Brain pericyte (primary cell): ENCODE measurements at places on chromosomes 16 and 17.

DNA sequence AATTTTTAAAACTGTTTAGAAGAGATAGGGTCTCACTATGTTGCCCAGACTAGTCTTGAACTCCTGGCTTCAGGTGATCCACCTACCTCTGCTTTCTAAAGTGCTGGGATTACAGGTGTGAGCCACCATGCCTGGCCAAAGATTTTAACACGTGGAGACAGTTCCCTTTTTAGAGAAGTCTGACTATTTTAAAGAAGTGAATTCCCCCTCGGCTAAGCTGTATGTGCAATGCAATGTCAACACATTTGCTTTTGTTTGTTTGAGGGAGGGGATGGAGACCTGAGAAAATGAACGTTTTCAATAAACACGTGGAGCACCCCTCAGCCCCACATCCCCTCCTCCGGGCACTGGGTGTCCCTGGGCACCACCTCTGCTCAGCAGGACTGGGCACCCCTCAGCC lies 14.3 kb upstream of the RNPS1 start:
- DNase-seq = no peak

- no peak for DNase-seq
Measured at GRCh38 chr17:3469529-3469928, 2.1 kb downstream of the SPATA22 start.

DNA sequence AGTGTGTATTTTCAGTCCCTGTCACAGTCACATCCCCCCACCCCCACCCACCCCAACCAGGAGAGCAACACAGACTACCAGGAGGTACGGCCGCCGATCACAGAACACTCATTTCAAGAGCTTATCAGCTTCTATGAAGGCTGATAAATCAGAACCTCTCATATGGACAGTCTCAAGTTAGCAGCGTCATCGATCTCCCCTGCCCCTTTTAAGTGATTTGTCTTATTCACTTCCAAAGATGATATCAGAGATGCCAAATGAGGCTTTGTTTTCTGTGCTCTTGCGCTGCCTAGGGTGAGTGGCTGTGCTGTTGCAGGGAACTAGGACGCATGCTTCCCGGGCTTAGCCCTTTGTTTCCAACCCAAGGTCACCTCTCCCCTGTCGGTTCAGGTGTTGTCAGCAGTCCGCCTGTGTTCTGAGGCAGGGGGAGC lies 26.8 kb upstream of the PMFBP1 start:
- DNase-seq = no peak

DNA sequence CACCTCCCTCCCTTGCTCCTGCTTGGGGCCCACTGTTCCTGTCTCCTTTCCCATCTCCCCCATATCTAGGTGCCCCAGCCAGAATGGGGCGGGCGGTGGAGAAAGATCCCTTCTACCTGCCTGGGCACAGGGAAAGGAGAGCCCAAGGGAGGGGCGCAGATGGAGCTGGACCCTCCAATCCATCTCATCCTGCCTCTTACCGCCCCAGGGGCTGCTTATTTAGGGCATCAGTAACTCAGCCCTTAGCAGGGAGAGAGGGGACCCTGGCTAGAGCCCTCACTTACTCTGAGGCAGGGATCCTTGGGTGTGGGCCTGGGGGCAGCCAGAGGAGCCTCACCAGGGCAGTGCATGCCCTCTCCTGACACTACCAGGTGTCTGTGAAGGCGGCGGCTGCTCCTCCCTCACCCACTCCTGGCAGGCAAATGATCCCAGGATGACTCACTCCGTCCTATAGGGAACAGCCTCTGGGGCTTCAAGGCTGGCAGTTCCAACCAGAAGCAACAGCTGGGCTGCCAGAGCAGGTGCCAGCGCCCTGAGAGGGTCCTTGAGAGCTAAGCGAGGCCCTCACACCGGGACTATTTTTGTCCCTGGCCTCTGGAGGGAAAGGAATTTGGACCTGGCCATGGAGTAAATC lies 16.3 kb upstream of the BCAR1 start:
- DNase-seq = no peak

DNA sequence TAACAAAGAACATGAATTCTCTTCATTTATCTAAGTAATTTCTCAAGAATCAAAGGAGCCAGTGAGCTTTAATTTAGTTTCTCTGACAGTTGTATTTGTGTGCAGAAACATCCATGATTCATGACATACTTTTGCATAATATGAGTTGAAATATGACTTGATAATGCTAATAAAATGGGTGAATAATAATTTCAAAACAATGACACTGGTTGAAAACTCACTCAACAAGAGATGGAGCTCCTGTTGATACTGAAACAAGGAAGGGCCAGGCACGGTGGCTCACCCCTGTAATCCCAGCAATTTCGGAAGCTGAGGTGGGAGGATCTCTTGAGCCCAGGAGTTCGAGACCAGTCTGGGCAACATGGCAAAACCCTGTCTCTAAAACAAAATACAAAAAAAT lies 147.0 kb downstream of the MAP2K6 start:
- no peak for DNase-seq

DNA sequence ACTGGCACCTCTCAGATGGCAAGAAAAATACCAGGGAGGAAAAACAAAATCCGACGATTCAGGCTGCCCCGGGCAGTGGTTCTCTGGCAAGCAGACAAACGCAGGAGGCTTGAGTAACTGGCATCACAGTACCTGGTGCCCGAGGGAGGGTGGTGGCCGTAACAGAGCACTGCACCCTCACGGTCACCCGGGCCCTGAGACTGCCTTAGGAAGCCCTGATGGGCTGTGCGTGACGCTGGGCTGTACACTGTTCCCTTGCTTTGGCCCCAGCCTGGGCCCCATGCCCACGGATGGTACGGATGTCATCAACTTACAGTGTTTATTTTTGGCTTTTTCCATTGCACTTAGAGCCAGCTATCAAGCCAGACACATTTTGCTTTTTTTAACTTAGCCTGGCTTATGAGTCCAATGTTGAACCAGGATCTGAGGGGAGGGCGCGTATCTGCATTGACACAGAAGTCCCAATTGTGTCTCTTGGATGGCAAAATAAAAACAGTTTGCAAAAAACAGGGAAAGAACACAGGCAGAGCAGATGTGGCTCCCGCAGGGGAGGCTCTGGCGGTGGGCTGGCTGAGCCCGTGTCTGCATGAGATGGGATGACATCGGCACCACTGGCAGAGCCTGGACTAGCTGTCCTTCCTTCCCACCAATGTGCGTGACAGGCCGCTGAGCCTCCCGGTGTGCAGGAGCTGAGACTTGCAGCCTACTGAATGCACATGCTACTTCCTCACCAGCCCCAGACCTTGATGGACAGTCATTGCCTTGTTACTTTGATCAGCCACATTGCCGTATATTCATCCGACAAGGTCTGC lies 287.7 kb downstream of the FOXL1 start:
- no peak for DNase-seq

DNA sequence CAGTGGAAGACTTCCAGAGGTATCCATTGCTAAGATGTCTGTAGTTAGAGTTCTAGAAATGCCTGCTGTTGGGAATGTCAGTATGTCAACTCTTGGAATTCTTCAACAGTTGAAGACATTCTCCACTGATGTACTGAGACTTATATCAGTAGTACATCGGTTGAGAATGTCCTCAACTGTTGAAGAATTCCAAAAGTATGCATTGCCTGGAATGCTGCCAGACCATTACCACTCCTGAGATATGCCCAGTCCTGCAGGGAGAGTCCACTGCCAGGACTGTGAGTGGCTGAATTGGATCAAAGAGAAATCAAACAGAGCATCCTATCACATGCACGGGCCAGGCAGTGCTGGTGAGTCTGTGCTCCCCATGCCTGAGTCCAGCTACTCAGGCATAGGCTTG lies 42.0 kb downstream of the IL21R start:
- DNase-seq = no peak

- no peak for DNase-seq
Measured at GRCh38 chr16:68331879-68332410, 21.1 kb downstream of the PRMT7 start.

DNA sequence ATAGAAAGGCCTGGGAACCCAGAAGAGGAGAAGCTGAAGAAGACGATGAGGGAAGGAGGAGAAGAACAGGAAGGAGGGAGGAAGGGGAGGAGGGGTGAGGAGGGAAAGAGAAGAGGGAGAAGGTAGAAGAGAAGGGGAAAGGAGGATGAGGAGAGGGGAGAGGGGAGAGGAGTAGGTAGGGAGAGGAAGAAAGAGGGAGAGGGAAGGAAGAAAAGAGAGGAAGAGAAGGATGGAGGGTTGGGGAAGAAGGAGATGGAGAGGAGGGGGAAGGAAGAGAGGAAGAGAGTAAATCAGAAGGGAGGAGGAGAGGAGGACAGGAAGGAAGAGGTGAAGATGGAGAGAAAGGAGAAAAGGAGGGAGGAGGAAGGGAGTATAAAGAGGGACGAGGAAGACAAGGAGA lies 109.6 kb upstream of the IRX6 start:
- DNase-seq = no peak

DNA sequence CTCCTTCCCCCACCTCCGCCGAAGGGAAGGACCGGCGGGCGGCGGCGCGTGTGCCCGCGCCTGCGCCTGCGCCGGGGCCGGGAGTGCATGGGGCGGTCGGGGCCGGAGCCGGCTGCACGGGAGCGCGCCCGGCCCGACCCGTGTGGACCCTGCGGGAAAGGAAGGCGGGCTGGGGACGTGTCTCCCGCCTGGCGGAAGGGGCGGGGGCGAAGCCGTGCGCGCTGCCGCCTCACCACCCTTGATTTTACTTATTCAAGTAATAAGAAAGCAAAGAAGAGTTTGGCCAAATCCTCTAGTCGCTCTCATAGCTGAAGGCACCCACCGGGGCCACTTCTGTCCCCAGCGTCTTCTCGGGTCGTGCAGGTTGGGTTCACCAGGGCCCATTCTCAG lies 596 bp upstream of the PFN1 start:
- no peak for DNase-seq

DNA sequence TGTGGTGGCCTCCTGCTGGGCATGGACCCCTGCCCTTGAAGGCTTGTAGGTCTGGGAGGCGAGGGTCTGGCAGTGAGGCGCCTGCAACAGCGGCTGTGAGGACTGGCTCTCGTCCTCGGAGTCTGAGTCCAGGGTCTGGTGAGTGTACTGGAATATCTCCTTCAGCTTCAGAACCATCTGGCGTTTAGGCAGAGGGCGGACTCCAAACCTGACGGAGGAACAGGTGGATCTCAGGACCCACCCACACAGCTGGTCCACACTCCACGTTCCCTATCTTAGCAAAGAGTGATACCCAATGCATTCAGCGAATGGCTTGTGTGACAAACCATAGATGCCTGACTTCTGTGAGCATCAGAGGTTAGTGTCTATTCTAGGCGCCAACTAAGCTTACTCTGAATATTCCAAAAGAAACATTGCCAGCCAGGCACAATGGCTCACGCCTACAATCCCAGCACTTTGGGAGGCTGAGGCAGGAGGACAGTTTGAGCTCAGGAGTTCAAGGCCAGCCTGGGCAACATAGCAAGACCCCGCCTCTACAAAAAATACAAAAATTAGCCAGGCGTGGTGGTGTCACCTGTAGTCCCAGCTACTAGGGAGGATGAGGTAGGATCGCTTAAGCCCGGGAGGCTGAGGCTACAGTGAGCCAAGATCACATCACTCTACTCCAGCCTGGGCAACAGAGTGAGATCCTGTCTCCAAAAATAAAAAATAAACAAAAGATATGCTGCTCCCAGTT lies 6.3 kb upstream of the NLRC3 start:
- no peak for DNase-seq

DNA sequence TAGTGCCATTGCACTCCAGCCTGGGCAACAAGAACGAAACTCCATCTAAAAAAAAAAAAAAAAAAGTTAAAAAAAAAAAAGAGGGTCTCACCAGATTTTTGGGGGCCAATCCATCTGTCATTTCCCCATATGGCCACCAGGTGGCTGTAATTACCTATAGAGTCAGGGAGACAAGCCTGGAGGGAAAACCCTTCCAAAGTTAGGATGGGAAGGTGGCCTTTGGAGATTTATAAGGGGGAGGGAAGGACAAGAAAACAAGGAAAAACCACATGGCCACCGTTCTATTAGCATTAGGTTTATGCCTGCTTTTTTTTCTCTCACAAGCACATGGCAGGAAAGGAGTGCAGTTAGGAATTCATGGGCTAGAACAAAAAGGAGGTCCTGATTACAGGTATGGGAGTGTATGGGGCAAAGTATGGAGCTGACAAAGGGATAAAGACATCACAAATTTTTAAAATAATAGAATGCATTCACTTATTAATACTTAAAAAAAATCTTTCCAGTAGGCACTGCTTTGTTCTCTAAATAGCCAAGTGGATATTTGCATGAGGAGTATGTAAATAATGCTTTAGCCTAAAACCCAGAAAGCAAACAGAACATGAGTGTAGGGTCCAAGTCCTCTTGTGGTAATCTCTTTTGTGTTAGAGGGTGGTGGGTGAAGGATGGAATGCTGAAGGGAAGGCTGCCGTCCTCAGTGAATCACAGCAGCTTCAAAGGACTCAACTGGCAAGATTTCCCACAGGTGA lies 5.1 kb downstream of the CYB5D1 start:
- no peak for DNase-seq

GRCh38 chr17:8237175-8237574 lies 10.7 kb downstream of the CTC1 start:
- DNase-seq = no peak

GRCh38 chr17:19386051-19386929 lies 700 bp downstream of the MFAP4 start:
- DNase-seq = no peak

GRCh38 chr16:879461-879861 lies 78.9 kb upstream of the GNG13 start:
- no peak for DNase-seq

DNA sequence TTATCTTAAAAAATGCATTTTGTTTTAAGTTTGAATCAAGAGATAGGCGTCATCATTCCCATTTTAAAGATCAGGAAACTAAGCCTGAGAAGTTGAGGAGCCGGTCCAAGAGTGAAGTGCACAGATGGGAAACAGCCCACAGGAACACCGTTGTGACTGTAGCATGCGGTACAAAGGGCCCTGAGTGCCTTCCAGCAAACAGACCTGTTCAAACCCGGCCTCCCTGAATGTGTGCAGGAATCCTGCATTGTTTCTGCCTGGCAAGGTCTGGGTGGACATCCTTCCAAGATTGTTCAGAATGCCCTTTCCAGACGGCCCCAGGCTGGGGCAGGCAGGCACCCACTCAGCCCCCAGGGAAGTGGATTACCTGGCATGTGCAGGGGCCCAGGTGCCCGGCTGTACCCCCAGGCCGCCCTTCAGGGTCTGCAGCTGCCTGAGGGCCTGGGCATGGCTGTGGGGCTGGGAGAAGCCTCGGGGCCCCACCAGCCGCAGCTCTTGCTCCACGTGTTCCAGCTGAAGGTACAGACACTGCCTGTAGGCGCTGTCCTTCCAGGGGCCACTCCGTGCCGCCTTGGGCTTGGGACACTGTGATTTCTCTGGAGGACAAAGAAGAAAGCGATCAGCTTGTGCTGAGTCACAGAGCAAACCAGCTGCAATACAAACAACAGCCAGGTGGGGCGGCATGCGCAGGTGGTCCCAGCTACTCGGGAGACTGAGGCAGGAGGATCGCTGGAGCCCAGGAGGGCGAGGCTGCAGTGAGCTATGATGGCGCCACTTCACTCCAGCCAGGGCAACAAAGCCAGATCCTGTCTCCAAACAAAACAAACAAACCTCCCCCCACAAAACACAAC lies 45.0 kb upstream of the GCSH start:
- DNase-seq = no peak

DNA sequence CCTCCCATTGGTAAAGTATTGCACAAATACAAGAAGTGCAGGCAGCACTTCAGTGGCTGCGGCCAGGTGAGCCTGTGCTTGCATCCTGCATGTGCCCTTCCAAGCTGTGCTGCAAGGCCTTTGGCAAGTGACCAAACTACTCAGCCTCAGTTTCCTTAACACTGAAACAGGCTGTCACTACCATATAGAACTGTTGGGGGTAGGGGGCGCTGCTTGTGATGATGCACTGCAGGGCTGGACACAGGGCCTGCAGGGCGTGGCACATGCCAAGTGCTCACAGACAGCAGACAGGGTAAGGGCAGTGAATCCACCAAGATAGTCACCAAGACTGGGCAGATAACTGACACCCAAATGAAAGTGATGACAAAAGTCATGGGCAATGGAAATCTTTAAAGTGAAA lies 65.6 kb upstream of the SREBF1 start:
- no peak for DNase-seq
